ENCODE measurements at places on chromosomes 5 and 9.

DNA sequence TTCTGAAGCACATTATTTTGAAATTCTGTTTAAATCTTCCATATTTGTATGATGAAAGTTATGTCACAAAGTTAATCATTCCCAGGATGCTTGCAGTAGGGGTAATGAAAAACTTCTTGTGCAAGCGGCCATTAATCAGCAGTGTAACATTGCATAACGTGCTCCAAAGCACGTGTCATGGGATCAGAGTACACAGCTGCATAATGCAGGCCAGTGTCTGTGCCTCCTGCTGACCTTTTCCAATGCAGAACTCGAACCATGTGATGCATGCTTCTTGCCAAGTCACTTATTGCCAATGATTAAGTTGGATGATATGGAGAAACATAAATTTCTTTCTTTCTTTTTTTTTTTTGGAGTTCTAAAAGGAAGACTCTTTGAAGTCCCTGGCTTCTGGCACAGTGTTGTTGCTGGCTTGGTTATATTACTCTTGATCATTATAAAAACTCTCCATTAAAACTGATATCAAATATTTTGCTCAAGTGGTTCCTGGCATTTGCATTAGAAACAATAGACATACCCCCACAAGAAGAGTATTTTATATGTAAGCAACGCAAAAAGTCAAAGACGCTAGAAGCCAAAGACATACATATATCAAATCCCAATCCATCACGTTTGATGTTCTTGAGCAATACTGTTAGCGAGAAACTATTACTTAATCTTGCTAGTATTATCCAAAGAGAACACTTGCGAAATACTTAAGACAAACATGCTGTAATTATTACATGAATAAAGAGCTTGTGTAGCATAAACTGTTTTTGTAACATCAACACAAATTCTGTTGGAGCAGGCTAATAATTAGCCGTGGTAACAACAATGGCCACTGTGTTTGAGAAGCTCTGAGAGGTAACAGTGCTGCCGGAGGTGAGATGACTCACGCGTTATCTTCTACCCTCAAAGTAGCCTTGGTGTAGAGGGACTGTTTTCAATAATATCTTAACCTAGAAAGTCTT, 164.2 kb downstream of the AUH start:
- DNase-seq: no peak

GRCh38 chr5:172594867-172595466, 46.1 kb upstream of the NEURL1B start:
- no peak for DNase-seq

DNA sequence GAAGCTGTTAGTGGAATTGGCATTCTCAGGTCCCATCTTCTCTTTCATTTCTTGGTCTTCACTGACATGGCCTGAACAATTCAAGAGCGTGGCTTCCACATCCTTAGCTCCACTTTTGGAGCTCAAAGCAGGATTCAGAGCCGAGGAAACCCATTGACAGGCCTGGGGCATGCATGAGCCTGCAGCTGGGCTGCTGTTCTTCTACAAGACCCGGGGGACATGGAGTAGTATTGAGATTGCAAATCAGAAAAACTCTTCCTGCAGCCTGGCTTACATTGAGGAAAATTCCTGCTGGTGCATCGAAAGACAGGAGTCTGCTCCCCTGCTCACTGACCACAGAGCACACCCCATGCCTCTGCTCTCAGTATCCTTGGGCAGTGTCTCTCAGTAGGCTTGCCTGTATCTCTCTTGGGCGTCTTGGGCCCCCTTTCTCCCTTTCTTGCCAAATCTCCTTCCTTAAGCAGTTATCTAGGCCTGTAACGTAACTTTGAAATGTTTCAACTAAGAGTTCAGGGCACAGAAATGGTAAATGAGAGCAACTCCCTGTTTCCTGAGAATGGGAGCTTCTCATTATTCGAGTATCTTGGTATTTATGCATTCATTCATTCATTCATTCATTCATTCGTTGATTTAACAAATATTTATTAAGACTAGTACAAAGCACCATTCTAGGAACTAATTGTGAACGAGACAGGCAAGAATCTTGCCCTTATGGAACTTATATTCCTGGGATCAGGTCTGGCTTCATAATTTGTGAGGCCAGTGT, 603.6 kb upstream of the CLINT1 start:
- DNase-seq: no peak

GRCh38 chr5:96957254-96958049, 21.6 kb downstream of the LNPEP start:
- no peak for DNase-seq

GRCh38 chr5:34412736-34413135, 243.4 kb upstream of the RAI14 start:
- no peak for DNase-seq

GRCh38 chr5:164360589-164360988, 855.2 kb downstream of the MAT2B start:
- DNase-seq: no peak

DNA sequence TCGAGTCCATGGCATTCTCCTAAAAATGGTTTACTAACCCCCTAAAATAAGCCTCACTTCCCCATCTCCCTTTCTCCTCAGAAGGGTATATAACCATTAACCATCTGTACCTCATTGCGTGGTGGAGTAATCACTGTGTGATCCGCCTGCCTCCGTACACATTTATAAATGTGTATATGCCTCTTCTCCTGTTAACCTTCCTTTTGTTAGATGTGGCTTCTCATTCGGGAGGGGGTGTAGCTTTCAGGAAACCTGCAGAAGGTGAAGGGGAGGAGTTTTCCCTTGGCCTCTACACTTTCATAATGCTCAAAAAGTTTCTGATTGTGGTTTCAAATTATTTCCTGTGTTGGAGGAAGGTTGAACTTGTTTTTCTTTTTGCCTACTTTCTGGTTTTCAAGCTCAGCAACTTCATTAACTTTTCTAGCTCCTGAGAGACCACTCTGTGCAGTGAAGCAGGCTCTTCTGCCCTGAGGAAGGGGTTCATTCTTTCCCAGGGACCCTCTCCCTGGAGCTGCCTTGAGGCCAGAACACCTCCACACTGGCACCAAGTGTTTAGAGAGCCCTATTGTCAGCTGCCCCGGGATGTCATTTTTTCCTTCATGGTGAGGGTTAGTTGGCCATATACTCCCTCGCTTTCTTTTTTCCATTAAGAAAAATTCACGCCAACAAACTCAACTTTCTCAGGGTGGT, 46.9 kb downstream of the RASGRF2 start:
- DNase-seq: peak; percentile 21

- DNase-seq: no peak
Measured at GRCh38 chr9:111949919-111950318, 53.3 kb downstream of the UGCG start.

DNA sequence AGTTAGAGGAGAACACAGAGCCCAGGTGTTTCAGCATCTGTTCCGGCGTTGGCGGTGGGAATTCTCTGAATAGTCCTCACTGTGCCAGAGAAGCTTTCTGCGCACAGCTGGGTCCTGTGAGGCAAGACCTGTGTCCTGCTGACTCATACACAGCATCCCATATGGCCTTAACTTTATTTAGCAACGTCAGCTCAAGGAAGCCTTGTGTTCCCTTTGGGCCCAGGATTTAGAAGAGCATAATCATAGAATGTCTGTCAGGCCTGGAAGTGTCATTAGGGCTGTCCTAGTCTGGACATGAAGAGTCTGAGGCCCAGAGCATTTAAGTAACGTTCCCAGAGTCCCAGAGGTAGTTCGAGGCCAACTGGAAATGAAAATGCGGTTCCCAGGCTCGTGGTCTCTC, 188.6 kb upstream of the DMRT1 start:
- no peak for DNase-seq

- no peak for DNase-seq
Measured at GRCh38 chr9:79395228-79395627, 176.5 kb upstream of the TLE4 start.

GRCh38 chr9:70954126-70954525, 167.3 kb downstream of the TRPM3 start:
- no peak for DNase-seq

GRCh38 chr9:137465720-137466388, 6.7 kb upstream of the NSMF start:
- DNase-seq: no peak

DNA sequence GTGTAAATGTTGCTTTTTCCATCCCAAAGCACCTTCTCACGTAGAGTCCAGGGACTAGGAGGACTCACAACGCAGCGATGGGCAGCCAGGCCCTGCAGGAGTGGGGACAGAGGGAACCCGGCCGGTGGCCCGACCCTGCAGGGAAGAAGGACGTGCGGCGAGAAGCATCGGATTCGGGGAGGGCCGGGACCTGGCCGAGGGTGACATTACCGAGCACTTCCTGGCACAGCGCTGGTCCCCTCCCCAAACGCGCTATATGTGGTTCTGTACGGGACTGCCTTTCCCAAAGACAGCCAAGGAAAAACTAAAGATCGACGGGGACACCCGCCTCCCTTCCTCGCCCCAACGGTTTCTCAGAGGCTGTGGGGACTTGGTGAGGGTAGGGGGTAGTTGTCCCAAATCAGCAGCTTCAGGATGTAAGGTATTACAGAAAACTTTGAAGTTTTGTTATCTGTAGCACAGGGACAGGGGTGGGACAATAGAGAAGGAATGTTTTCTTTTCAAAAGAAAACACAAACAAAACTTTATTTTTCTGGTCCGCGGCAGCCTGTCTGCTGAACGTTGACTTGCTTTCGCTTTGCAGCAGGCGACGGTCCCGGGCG, 887 bp upstream of the MAP3K1 start:
- no peak for DNase-seq

DNA sequence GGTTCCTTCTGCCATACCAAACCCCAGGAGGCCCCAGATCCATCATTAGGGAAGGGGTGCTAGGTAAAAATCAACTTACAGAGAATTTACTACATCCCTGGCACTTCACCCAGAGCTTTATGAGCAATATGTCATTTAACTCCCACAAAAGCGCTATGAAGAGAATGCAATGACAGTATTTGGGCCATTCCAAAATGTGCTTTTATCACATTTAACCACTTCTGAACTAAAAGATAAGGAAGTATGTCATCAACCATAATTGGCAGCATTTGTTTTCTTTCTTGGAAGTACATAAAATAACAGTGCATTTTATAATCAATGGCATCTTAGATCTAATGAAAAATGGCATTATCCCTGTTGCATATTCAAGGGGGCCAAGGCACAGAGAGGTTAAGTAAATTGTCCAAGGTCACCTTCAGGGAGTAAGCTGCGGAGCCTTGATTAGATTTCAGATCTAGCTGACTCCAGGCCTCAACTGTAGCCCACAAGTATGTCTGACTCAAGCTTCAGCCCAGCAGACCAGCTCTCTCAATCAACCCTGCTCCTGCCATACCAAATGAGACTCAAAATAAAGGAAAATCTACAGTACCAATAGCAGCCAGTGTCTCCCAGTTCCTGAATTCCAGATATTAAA, 16.5 kb downstream of the SH3TC2 start:
- no peak for DNase-seq

GRCh38 chr5:33679791-33680190, 212.0 kb downstream of the ADAMTS12 start:
- no peak for DNase-seq
